Amniotic stem cell (primary cell): ENCODE measurements at places on chromosomes 7 and 10.

DNA sequence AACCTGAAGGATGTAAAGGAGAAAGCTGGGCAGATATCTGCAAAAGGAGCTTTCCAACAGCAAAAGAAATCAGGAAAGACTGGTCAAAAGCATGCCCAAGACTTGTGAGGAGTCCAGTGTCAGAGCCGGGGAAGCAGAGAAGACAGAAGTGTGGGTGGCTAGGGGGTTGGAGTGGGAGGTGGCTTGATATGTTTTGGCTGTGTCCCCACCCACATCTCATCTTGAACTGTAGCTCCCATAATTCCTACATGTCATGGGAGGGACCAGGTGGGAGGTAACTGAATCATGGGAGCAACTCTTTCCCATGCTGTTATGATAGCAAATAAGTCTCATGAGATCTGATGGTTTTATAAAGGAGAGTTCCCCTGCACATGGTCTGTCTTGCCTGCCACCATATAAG is 84.9 kb downstream of the INHBA start:
- DNase-seq = no peak

- no peak for DNase-seq
Observed at GRCh38 chr7:71652510-71652909, 520.6 kb downstream of the GALNT17 start.

GRCh38 chr10:57162231-57162630 is 801.2 kb upstream of the ZWINT start:
- no peak for DNase-seq

GRCh38 chr7:98116656-98117461 is 10.2 kb downstream of the LMTK2 start:
- DNase-seq = no peak

DNA sequence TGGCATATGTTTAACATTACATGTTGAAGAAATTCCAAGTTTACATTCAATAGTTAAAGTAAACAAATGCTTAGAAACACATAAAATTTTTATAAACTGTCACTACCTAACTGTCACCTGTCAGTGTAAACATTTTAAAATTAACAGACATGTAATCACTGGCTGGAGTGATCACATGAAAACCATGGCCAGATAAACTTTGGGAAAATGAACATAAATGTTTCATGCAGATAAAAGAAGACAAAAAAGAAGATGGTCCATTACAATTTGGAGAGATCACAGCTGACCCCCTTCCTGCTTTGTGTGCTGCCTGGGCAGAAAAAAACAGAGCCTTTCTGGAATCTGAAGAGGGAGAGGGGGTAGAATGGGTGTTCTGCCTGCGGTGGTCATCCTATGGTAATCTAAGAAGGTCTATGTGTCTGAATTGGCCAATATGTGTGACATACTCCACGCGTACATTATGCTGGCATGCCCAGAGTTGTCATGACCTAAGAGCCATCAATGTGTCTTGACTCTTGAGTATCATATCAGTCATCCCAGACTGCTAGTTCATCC is 57.5 kb upstream of the MEOX2 start:
- no peak for DNase-seq

DNA sequence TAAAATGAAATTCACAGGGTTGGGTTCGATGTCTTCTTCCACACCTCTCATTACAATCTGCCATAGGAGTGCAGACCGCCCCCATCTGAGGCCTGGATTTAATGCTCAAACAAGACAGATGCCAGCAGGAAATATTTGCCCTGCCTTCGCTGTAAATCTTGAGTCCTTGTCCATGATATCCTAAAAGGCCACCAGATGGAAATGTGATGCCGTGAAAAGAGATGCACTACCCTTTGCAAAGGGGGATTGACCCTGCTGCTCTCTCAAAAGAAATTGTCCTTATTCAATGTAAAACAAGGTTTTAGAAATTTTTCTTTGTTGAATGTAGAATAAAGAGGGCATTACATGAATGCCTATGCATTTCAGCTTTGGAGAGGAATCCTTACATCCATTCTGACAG is 37.5 kb downstream of the AGAP4 start:
- no peak for DNase-seq

DNA sequence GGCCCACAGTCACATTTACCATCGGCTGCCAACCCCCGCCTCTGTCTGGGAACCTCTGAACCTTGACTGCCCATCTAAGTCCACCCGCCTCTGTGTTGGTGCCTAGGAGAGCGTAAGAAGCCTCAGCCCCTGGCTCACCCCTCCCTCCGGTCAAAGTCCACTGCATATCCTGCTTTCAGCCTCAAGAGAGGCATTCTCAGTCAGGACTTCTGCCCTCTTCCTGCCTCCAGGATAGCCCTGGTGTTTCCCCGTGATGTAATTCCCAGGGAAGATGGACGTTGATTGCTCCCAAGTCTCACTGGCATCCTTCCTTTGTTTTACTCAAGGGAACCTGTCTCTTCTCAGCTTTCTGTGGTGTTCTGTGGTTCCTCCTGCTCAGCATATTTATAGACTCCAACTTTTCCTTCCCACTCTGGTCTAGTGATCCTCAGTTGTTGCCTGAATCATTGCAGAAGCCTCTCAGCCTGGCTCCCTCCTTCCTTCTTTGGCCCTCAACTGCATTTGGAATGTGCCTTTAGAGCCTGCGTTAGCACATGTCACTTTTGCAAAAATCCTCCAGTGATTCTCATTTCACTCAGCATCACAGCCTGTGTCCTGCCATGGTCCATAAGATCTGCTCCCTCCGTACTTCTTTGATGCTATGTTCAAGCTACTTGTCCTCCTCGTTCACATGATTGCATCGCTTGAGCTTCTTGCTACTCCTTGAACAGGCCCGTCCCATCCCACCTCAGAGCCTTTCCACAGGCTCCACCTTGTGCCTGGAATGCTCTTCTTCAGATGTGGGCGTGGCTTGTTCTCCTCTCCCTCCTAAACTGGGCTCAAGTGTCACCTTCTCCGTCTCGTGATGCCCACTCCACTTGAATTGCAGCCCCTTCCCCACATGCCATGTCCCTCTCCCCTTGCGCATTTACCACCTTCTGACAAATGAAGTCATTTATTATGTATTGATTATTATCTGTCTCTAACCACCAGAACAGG is 124.2 kb downstream of the PLPP4 start:
- no peak for DNase-seq

DNA sequence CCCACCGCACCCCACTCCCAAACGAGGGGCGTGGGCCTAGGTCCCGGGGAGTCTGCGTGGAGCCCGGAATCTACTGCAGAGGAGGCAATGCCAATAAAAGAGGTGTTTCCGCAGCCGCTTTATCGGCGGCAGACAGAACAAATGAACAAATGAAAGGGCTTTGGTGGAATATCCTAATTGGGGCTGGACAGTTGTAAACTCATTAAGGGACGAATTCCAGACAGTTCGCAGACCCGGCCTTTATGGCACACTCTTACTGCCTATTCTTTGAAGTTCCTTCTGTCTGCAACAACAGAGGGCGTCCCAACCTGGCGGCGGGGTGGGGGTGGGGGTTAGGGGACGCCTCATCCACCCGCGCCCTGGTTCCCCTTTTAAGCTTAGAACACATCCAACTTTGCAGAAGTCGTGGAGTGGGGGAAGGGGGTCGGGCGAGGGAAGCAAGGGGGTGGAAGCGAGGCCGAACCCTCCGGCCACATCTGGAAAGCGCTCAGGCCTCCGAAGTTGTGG is 4.1 kb downstream of the HOXA9 start:
- no peak for DNase-seq

DNA sequence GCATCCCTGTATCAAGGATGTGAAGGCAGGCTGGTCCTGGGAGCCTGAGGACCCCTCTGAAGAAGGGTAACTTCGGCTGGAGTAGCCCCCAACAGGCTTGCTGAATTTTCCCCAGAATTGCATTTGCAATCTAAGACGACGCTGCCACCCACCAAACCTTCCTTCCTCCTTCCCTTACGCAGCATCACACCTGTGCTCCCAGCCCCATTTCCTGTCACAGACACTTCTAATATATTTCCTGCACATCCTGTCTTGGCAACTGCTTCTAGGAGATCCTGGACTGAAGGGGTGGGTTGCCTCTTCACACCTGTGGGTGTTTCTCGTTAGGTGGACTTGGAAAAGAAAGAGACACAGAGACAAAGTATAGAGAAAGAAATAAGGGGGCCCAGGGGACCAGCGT is 9.4 kb upstream of the PGAM1 start:
- DNase-seq = no peak

GRCh38 chr7:30707391-30708357 is 25.4 kb upstream of the CRHR2 start:
- no peak for DNase-seq

DNA sequence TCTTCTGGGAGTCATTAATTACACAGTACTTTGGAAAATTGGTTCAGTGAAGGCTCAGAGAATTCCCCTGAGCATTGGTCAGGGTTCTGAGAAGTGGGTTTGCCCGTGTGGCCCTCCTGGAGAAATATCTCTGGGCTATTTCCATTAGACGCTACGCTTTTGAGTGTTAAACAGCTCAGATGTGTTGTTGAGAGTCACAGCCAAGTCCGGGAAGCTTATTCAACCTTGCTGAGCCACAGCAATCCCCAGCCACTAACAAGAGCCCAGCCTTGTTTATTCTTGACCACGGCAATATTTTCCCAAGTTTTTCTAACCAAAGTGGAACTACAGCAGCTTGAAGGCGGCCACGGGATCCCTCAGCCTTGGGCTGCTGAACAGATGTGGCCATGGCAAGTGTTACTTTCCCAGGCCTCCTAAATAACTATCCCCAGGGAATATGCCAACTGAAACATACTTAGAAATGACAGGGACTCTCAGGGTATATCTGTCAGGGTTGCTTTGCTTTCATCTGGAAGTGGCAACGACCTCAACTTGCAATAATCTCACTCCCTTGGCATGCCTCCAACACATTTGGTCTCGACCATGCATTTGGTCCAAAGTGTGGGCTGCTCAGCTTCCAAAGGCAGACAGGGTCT is 214.7 kb downstream of the EMX2 start:
- no peak for DNase-seq

DNA sequence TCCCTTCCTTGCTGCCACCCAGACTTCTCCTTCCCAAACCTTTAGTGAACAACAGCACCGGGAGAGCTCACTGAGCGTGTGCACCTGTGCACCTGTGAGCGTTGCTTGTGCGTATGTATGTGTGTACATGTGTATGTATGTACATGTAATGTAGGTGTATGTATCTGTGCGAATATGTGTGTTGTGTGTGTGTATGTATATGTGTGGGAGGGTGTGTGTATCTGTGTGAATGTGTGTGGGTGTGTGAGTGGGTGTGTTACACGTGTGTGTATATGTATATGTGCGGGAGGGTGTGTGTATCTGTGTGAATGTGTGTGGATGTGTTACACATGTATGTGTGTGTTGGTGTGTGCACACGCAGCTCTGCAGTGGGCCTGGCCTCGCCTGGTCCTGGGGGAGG is 44.5 kb upstream of the DNAJB6 start:
- DNase-seq = no peak
